ENCODE measurements at places on chromosomes 7 and 10.

DNA sequence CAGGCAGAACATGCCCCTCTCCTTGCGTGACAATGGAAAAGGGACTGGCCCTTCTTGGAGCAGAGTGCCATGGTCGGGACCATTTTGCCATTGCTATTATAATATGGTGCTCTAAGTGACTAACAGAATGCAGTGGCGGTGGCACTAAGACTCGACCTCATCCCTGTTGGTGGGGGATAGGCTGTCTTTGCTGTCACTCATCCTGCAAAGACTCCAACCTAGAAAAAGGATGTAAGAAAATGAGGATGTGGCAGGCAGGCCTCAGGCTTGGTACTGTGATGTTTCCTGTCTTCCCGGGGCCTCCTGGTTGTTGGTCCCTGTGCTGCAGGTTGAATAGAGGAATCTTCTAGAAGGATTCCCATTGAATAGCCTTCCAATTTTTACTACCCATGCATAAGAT lies 18.6 kb downstream of the BLNK start:
- no peak for DNase-seq

DNA sequence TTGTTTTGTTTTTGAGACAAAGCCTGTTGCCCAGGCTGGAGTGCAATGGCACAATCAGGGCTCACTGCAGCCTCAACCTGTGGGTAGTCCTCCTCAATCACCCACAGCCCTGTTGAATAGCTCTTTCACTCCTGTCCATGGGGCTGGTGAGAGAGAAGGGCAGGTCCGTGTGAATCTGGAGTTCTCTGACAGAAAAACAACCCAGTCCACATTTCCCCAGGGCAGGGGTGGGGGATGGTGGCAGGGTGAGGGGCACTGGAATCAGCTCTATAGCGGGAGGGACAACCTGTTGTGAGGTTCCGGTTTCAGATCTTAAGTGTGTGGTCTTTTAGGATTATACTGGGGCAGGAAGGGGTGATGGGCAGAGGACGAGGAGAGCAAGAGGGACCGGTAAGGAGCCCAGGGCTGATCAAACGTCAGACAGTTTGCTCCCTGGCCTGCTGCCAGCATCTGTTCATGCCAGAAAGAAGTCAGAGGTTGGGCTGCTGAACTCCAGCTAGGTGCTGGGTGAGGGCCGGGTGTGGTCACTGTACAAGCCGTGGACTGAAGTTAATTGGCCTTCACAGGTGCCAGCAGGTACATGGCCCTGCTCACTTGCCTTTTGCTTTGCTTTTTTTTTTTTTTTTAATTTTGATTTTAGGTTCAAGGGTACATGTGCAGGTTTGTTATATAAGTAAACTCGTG lies 33.2 kb upstream of the MKRN1 start:
- DNase-seq = no peak

- no peak for DNase-seq
Observed at GRCh38 chr7:46569133-46569465, 648.0 kb upstream of the IGFBP3 start.

DNA sequence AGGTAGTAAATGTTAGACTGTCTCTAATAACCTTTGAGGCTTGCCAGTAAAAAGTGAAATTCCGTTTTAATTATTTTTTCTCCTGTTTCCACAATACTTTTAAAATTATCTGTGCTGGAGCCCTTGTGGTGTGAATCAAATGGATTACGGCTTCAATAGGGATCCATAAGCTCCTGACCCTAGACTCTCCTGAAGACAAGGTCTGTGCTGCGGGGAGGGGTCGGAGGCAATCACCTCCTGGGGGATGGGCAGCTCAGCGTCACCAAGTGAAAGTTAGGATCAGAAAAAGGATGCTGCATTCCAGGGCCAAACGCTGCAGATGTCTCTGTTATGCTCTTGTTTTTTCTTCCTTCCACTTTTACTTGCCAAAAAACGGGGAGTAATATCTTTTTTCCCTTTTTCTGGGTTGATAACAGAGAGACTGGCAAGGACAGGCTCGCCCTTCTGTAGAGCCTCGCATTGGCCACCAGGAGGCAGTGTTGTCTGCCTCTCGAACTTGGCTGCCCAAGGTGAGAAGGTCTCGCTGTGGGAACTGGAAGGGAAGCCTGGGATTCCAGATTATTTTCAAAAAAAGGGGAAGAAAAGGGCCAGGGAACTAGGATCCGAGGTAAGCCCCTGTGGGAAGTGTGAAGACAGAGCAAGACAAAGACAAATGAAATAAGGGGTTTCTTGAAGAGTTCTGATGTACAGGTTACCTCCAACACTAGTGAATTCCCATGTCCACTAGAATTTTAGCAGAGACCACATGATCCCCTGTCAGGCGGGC lies 621.9 kb downstream of the ACTR3B start:
- DNase-seq = no peak

GRCh38 chr10:22436526-22436892 lies 91.2 kb downstream of the SPAG6 start:
- no peak for DNase-seq

DNA sequence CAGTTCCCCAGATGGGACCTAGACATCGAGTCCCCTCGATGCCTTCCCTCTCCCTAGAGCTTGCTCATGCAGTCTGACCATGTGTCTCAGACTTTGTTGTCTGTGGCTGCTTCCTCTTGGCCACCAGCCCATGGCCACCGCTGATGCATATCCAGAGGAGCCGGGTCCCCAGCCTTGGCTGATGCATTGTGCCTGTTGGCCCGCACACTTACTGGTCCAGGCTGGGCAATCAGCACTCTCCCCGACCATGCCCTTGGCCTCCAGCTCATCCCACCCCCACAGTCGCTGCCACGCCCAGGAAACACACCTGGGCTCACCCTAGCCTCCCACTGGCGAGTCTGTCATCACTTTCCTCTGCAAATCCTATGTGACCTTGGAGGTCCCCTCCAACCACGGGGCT lies 10.1 kb downstream of the NPC1L1 start:
- DNase-seq = no peak

DNA sequence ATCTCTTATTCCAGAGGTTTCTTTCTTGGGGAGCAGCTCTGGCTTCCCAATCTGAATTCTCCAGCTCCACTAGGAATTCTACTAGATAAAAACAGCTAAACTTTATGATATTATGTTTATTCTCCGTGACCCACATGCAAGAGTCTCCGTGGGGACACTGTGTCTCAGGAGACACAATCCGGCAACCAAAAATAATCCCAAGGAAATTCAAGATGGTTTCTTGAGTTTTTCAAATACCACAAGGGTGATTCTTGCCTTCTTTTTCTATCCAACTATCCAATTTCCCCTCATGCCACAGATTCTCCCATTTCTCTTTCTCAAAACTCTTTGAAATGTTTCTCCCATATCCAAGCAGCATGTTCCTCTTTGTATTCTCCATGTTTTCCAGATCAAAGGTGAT lies 103.1 kb downstream of the FAS start:
- DNase-seq = no peak

Data from AG09319 (cell line).